ENCODE measurements at places on chromosomes 16 and 17. TPM values are rescaled to one million over a fixed set of nuclear protein-coding genes. Genes with fewer than 3 reads are reported as not detected.

- no peak for DNase-seq
Measured at GRCh38 chr17:41594363-41594915, 7.7 kb upstream of the KRT14 start.

Gene GAST
- total RNA-seq, result not detected

DNA sequence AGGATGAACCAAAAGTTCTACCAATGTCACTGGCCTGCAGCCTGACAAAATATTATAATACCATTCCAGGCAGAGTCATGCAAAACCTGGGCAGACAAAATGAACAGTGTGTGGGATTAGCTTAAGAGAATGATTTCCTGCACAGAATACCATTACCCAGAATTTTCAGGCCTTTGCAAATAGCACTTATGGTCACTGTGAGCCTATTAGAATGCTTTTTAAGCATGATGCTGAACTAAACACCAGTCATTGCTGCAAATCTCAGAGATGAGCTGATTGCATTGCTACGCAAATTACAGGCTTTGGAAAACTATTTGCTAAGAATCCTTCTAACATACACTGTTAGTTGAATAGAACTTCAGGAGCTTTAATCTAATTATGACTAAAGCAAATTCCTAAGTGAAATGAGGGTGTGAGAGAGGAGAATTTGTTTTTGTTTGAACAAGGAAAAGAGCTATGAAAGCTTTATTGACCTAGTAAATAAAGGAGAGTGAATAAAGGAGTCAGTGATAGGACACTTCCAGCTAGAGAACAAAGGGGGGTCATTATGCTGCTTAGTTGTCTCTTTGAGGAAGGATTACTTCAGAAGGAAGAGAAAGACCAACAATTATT lies 398.8 kb downstream of the HS3ST3B1 start:
- no peak for DNase-seq

GRCh38 chr16:76194616-76195015 lies 82.6 kb upstream of the CNTNAP4 start:
- DNase-seq, result no peak

Gene PRAC2
- not detected for total RNA-seq

GRCh38 chr17:1486802-1487695 lies 5.4 kb downstream of the MYO1C start:
- DNase-seq, result no peak

Measured in frontal cortex (tissue), 4 donors.